Activated CD4-positive, alpha-beta T cell treated with anti-CD3 and anti-CD28 coated beads for 24 hours (primary cell): ENCODE measurements at places on chromosomes 5 and 9.

- no peak for DNase-seq
Measured at GRCh38 chr5:167158588-167158987, 1132.9 kb upstream of the WWC1 start.

GRCh38 chr9:128005923-128006322, 25.1 kb upstream of the EEIG1 start:
- DNase-seq, result no peak

GRCh38 chr5:53037141-53037859, 48.1 kb downstream of the ITGA2 start:
- no peak for DNase-seq

GRCh38 chr5:14849516-14850294, 21.9 kb downstream of the ANKH start:
- DNase-seq, result no peak

DNA sequence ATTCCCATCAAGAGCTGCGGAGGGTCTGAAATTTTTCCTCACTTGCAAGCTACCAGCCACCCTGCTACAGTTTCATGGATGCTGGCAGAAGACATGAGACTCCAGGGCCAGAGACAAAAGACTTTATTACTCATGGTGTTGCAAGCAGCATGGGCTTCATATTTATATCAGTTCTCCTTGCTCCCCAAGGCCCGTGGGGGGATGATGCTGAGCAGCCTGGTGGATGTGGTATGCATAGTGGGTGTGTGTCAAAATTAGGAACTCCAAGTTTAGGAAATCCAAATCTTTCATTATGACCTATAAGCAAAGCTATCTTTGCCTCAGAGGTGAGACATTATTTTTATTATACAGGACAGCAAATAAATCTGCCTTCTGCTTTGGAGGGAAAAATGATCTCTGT, 105.7 kb upstream of the ALDH1B1 start:
- DNase-seq, result no peak

- DNase-seq, result no peak
Measured at GRCh38 chr9:135971892-135972291, 10.7 kb upstream of the UBAC1 start.

GRCh38 chr9:136199391-136200288, 5.3 kb downstream of the LHX3 start:
- DNase-seq, result no peak

GRCh38 chr5:156764176-156764971, 85.7 kb upstream of the PPP1R2B start:
- DNase-seq, result no peak

- no peak for DNase-seq
Measured at GRCh38 chr5:154265197-154265773, 74.8 kb downstream of the GALNT10 start.

- no peak for DNase-seq
Measured at GRCh38 chr5:50853151-50853550, 186.7 kb downstream of the PARP8 start.

DNA sequence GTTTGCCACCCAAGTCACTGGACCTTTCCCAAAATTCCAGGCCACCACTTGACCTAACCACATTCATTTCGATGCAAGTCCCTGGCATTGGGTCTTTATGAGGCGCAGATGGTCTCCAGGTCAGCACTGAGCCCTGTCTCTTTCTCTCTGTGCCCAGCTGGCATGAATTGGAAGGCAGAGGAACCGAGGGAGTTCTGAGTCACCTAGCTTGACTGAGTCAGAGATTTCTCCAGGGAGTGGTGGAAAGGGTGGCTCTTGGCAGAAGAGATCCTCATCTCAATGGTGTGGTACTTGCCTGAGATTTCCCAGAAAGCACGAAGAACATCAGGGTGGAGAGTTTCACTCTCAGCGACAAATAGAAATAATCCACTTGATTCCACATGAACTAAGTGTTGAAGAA, 43.8 kb downstream of the WDR36 start:
- DNase-seq, result no peak

DNA sequence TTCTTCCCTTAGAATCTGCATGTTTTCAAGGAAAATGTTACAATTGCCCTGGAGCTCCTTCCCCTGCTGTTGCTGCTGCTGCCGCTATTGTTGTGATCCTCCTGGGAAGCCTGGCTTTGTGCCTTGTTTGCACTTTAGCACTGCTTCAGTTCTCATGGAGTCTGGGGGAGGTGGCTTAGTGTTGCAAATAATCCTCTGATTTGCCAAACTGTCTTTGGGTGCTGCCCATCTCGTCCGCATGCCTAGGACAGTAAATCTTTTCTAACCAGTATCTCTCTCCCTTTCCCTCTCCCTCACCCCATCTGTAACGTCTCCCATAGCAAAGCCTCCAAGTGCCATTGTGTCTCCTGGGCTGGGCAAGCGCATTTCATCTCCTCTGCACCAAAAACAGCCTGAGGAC, 30.3 kb downstream of the FAM240B start:
- DNase-seq, result no peak
